Breast epithelium (tissue), 4 donors: ENCODE measurements at places on chromosomes 12 and 14. TPM values are rescaled to one million over a fixed set of nuclear protein-coding genes. Genes with fewer than 3 reads are reported as not detected.
A peak's percentile ranks its signal among the peaks of the same experiment; 100 is the strongest.

The SYNDIG1L gene
- 0.64 TPM for total RNA-seq

DNA sequence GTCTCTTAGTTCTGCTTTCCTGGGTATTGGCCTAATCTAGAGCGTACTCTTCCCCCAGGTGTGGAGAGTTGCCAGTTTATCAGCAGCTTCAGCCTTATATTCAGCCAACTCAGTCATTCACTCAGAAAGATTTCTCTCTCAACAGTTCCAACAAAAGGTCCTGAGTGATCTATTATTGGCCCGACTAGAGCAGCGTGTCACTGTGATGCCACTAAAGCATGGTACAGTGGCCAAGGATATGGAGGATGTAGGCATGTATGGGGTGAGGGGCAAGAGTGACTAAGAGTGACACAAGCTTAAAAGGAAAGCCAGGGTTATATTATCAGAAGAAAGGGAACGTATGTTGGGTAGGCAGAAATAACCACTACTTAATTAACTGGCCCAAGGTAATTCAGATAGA lies 4.8 kb downstream of the NOPCHAP1 start:
- DNase-seq, result no peak

The IRF2BPL gene
- total RNA-seq, result 39.5 TPM

The NTF3 gene
- total RNA-seq, result 0.88 TPM

- DNase-seq, result no peak
Observed at GRCh38 chr14:64281805-64282204, 12.4 kb downstream of the ESR2 start.

GRCh38 chr12:64877363-64878004 lies 53.0 kb downstream of the TBC1D30 start:
- no peak for DNase-seq

The MIP gene
- not detected for total RNA-seq

The TRHDE gene
- 0.98 TPM for total RNA-seq

- DNase-seq, result no peak
Observed at GRCh38 chr14:31465111-31465510, 7.8 kb upstream of the DTD2 start.

The KCNK10 gene
- total RNA-seq, result not detected

GRCh38 chr12:104292872-104293794 lies 10.4 kb upstream of the EID3 start:
- DNase-seq, result no peak

The CLMN gene
- total RNA-seq, result 48.5 TPM

- DNase-seq, result no peak
Observed at GRCh38 chr14:59316151-59316830, 127.8 kb downstream of the DAAM1 start.

DNA sequence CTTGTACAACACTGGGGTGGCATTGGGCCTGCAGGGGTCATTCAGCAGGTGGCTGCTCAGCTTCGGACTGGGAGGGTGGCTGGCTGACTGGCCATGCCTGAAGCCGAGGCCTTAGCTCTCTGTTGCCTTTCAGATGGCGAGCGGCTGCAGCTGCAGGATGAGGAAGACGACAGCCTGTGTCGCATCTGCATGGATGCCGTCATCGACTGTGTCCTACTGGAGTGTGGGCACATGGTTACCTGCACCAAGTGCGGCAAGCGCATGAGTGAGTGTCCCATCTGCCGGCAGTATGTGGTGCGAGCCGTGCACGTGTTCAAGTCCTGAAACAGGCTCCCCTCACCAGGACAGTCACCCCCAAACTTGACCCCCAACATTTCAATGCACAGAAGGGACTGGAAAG lies 23.3 kb downstream of the RNF34 start:
- DNase-seq, result no peak

The PIANP gene
- total RNA-seq, result not detected

- no peak for DNase-seq
Observed at GRCh38 chr12:53505086-53505485, 2.2 kb downstream of the NPFF start.

The CLBA1 gene
- 8.8 TPM for total RNA-seq

- no peak for DNase-seq
Observed at GRCh38 chr12:75587340-75588106, 76.1 kb upstream of the KRR1 start.

DNA sequence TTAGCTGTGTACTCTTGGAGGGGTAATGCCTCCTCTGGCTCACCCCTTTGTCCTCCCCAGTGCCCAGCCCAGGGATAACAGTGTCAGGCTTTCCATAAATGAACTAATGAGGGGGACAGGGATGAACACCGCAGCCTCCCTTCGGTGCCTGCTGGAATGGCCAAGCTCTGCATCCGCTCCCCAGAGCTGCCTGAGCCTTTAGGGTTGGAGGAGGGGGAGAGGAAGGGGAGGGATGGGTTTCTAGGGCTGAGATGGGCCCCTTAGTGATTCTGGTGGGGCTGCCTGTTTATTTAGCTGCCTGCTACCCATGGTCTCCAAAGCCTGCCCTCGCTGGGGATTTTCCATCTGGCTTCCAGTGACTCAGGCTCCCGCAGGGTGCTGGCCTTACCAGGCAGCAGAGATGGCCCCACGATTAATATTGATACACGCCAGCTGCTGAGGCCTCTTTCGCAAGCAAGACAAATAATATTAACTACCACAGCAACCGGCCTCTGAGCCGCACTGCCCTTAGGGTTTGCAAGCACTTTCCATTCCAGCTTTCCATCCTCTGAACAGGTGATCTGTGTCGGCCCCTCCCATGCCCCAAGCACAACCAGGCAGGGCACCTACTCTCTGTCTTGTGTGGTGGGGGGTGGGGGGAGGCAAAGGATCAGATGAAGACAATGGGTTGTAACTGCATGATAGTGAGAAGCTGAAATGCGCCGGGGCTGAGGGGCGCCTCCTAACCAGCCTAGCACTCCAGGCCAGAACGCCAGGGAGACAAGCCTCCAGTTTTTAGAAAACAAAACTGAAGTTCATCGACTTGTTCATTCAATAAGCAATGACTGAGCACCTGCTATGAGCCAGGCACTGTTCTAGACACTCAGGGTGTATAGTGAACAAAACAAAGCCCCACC lies 56.7 kb downstream of the C14orf132 start:
- DNase-seq, result peak; percentile 56

DNA sequence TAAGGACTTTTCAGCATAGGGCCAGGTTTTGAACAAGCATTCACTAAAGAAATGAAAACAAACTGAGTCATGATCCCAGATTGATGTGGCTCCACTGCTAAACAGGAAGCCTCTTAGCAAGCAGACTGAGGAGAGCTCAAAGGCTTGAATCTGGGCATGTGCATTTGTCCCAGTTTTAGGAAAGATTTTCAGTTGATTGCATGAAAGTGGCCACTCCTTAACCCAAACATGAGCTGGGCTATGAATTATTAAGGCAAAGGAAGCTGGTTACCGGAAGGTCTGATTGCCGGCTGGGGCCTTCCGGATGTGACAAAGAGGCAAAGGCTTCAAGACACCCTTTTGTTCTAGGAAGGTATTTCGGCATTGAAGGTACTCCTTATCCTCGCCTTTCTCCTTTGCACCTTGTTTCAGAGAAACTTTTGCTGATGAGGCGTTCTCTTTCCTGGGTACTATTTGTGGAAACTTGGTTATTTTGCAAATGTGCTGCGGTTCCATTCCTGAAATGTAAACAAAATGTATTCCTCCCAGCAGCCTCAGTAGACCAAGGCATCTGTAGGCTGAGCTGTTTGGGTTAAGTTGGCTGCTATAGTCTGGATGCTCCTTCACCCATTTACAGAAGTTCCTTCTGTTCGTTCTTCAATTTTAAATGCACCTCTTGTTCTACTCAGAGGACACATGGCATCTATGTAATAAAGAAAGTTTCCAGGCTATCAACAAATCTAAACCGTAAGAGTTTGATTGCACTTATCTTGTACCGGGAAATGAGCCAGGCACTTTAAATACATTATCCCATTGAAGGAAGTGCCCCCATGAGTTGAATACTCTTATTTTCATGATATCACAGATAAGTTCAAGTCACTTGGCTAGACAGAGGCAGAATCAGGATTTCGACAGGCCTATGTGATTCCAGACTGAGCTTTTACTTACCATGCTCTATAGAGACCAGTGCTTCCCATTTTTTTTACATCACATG lies 115.6 kb upstream of the METAP2 start:
- no peak for DNase-seq

DNA sequence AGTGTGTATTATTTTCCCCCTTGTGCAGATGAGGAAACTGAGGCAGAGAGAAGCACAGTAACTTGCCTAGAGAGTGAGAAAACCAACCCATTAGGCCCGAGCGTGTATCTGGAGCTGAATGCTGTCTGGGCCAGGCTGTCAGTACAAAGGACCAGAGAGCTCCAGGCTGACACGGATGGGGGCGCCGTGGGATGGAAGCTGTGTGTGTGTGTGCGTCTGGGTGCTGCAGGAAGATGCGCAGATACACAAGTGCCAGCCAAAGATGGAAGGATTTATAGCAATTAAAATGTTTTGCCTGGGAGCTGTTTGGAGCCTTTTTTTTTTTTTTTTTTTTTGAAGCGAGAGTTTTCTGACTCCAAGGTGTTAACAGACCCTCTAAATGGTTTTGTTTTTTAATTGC lies 53.7 kb upstream of the GPATCH2L start:
- DNase-seq, result no peak

GRCh38 chr14:103008768-103009357 lies 48.5 kb downstream of the CDC42BPB start:
- DNase-seq, result peak; percentile 48

- no peak for DNase-seq
Observed at GRCh38 chr12:12606781-12607589, 4.7 kb upstream of the CREBL2 start.

GRCh38 chr12:54526812-54527630 lies 22.4 kb upstream of the PDE1B start:
- DNase-seq, result no peak

- no peak for DNase-seq
Observed at GRCh38 chr12:45732250-45732649, 2.7 kb downstream of the ARID2 start.

DNA sequence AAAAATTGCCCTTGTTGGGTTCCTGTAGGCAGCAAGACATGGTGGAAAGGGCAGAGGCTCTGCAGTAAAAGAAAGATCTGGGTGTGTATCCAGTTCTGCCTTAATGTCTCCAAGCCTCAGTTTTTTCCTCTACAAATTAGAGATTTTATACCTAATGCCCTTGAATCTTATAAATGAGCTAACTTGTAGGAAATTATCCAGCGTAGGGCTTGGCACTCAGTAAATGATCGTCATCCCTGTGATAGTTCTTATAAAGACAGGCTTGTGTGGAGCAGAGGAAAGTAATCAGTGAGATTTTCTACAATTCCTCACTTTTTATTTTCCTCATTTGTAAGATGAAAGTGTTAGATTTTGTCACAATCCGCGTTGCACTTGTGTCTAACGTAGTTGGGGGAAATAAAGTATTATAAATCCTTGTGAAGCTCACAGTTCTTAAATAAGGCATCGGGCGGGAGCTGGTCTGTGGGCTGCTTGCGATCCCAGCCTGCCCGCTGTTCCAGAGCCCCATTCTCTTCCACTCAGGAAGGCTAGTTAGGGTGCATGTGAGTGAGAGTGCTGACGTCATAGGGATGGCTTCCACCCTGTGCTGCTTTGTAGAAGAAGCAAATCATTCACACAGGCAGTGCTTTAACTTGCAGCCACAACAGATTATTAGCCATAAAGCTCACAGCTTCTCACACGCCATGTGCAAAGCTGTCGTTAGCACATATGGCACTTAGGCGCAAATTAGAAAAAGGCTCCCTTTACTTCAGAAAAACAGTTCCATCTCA lies 87.6 kb downstream of the EML1 start:
- no peak for DNase-seq

DNA sequence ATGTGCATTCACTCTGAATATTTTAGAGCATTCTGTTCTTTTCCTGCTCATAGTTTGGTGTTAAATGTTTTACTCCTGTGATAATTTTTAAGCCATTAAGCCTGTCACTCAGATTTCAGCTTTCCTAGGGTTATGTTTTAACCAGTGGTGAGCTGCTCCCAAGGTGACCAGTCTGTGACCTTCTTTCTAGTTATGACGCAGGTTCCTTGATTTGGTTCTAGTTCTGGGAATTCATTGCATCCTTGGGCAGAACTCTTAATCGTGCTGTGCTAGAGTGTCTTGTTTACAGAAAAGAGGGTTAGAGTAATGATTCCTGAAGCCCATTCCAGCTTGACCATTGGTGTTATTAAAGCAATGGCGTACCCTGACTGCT lies 2.2 kb downstream of the GABARAPL1 start:
- no peak for DNase-seq

DNA sequence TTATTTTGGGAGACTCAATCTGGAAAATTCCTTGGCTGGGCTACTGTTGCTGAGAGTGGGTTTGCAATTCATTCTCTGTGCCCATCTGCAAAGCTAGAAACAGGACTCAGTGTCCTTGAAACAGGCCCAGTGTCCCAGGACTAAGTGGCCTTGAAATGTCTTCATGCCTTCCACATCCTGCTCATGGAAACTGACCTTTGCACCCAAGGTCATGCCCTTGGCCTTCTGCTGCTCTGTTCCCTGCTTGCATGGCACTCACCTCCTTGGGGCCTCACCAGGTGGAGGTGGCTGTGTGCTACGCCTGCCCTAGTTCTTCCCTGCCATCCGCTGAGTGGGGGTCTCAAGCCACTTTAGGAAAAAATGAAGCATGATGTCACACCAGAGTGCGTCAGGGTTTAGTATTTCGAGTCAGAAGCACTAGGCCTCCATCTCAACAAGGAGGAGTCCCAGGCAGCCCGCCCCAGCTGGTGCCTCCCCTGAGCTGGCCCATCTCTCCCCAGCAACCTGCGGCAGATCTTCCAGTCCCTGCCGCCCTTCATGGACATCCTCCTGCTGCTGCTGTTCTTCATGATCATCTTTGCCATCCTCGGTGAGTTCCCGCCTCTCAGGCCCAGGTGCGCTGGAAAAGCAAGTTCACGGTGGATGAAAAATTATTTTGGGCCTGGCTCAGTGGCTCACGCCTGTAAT lies 48.1 kb downstream of the TPCN1 start:
- DNase-seq, result no peak

The KERA gene
- 0.33 TPM for total RNA-seq

The SNAPC1 gene
- total RNA-seq, result 7.2 TPM
